ENCODE measurements at places on chromosomes 16 and 17. TPM values are rescaled to one million over a fixed set of nuclear protein-coding genes. Genes with fewer than 3 reads are reported as not detected.

GRCh38 chr17:34930283-34930682, 31.0 kb downstream of the CCT6B start:
- DNase-seq, result no peak

DNA sequence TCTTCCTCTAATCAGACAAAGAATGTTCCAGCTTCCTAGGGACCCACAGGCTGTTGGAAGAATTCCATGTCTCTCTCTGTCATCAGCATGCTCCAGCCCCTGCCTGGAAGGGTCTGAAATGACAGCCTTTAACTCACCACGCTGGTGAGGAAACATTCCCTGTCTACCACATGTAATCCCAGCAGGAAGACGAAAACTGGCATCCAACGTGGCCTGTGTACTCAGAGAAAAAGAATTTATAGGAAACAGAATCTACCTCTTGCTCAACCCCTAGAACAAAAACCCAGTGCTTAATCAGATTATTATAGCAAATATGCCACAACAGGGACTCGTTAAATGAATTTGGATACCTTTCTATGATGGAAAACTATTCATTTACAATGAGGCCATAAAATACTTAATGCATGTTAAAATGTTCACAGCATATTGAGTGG, 147.3 kb upstream of the FOXF1 start:
- DNase-seq, result no peak

TP53TG3E gene
- not detected for total RNA-seq

TRPV2 gene
- 60.9 TPM for total RNA-seq

ABCA9 gene
- total RNA-seq, result 0.08 TPM

DNA sequence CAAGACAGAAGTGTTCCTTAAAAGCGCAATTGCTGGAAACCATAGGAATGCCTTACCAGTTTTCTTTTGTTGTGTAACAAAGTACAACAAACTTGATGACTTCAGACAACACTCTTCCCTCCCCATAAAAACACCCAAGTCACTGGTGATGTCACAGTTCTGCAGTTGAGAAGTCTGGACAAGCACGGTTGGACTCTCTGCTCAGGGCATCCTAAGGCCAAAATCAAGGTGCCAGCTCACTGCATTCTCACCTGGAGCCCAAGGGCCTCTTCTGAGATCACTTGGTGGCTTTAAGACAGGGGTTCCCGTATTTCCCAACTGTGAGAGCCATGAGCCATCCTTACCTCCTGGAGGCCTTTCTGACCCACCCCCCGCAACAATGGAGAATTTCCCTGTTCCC, 45.6 kb upstream of the MEAK7 start:
- DNase-seq, result no peak

GRCh38 chr17:11558681-11559234, 39.5 kb upstream of the DNAH9 start:
- DNase-seq, result no peak

DNA sequence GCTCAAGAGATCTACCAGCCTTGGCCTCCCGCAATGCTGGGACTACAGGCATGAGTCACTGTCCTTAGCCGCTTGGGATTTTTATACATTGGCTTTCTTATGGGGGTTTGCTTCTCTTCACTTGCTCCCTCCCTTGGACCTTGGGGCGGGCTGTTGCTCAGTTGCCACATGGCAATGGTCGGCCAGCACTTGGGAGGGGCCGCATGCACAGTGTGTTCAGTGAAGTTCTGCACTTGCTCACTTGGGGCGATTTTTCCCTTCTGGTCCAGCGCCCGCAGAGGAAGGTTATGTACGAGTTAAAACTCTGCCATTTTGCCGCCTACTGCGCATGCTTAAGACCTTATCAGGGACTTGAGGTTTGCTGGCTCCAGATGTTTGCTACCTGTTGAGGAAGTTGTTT, 1367.6 kb upstream of the CDH8 start:
- DNase-seq, result no peak

FA2H gene
- not detected for total RNA-seq

DNA sequence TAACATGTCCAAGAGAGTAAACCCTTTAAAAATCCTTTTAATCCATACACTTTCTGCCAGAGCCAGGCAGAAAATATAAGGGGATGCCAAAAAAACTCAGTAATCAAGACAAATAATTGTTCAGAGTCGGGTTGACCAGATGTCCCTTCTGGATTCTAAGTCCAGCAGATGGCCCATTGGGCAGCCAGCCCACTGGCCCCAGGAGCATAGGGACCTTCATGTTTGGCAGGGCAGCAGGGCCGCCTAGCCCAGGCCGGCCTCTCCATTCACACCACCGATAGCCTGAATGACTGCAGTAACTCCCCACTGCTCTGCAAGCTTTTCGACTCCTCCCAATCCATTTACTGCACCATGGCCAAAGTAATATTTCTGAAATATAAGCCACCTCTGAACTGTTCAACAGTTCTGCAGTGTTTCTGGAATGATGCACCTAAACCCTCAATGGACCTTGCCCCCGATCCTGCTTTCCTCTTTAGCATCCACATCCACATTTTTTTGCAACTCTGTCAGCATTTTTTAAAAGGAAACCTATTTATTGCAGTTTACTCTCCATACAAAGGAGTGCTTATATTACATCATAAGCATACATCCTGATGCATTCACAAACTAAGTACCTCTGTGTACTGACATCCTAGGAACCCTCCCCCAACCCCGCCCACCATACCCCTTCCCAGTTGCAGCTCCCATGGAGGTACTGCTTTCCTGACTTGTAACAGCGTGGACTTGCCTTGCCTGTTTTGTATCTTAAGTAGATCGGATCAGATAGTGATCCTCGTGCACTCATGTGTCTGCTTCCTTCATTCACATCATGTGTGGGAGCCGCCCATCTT, 46.4 kb downstream of the LDHD start:
- no peak for DNase-seq

CORO6 gene
- 2.2 TPM for total RNA-seq

LLGL2 gene
- total RNA-seq, result 30.6 TPM

DNA sequence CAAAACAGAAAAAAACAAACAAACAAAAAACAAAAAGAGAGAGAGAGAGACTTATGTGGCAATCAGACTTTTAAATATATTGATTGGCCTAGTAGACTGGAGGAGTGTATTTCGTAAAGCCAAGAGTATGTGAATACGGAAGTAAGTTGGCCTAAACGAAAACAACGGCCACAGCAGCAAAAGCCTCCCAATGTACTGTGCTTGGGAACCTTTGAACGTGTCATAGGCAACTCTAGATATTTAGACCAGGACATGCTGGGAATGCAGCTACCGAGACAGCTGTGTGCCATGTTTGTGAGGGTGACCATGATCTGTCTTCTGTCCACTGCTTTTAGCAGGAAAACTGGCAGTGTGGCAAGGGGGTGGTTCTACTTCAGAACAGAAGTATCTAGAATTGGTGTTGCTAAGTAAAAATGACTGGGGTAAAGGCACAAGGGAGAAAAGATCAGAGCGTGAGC, 7.4 kb downstream of the MAF start:
- no peak for DNase-seq

DNA sequence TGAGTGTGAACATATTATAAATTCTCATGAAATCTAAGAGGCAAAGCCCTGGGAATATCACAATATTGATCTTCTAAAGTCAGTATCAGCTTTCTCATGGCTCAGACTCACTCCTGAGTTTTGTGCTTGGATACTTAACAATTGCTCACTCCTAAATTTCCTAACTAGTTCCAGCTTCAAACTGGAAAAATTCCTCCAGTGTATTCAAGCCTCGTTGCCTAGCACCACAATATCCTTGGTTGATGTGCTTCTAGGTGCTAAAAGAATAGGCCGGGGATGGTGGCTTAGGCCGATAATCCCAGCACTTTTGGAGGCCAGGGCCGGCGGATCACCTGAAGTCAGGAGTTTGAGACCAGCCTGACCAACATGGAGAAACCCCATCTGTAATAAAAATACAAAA, 62.5 kb downstream of the XYLT1 start:
- no peak for DNase-seq

MMP28 gene
- total RNA-seq, result 15.0 TPM

ABCC11 gene
- total RNA-seq, result 0.26 TPM

All from naive thymus-derived CD8-positive, alpha-beta T cell (primary cell).